Muscle of back (tissue), 13 donors: ENCODE measurements at places on chromosomes 4 and X.

DNA sequence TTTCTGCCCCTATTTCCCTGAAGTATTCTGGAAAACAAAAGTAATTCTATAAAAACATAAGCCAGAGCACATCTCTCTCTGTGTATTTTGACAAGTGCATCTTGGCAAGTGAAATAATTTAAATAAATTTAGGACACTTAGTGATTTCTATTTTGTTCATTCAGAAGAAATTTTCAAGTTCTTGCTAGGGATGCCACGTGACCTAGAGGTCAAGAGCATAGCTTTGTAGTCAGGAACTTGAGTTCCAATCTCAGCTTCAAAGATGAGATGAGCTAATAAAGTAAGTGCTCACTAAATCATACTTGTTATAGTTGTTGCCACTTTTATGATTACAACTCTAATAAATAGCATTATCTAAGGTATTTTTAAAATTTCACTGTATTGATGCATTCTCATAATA lies 13.8 kb downstream of the KDR start:
- no peak for DNase-seq

GRCh38 chrX:7088968-7089615 lies 58.4 kb upstream of the STS start:
- no peak for DNase-seq

GRCh38 chrX:150080497-150080896 lies 142.2 kb upstream of the EOLA2 start:
- no peak for DNase-seq

DNA sequence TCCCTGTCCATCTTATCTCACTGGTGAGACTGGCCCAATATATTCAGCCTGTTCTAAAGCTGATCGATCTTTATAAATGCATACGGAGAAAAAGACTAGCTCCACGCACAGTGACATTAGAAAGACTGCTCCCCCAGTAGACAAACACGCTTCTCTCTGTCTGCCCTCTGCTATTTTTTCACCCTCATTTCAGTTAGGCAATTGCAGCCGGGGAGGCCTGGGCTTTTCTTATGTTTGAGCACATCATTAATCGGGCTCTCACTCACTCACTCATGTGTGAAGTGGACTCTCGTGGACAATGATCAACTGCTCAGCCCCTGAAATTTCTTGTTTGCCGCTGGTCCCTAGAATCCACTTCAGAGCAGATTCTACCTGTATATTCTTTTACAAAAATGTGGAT lies 824.7 kb upstream of the TENM3 start:
- no peak for DNase-seq

GRCh38 chr4:107564326-107564725 lies 155.7 kb downstream of the PAPSS1 start:
- DNase-seq = no peak

- DNase-seq = no peak
Observed at GRCh38 chrX:110477593-110478228, 119.1 kb downstream of the RTL9 start.

GRCh38 chr4:80614319-80614718 lies 278.8 kb downstream of the CFAP299 start:
- DNase-seq = no peak

DNA sequence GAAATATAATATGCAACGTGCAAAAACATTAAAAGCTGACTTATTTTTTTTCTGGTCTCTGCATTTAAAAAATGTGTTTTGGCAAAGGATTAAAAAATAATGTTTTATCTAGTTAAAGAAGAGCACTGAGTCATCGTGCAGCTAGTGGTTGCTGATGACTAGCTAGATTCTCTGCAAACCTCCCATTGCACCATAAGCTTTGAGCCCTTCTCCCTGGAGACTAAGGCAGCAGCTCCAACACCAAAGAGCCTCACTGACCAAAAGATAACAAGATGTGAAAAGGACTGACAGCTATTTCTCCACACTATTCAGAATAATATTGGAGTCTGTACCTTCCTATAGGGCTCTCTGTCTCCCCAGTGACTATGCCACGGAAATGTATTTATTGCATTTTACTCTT lies 424.3 kb downstream of the SLITRK2 start:
- no peak for DNase-seq

GRCh38 chrX:45980726-45981125 lies 564.5 kb downstream of the ZNF674 start:
- no peak for DNase-seq
